H9 (cell line): ENCODE measurements at places on chromosomes 5 and 9. TPM values are rescaled to one million over a fixed set of nuclear protein-coding genes. Genes with fewer than 3 reads are reported as not detected.

The CCL21 gene
- total RNA-seq, result not detected in 2 replicates

The NMRK1 gene
- total RNA-seq, result 2.7 and 3.0 TPM in 2 replicates

The INSL4 gene
- not detected in 2 replicates for total RNA-seq

The FGF1 gene
- total RNA-seq, result 3.2 and 4.6 TPM in 2 replicates

The RNF183 gene
- total RNA-seq, result 0.33 TPM in 1 of 2 replicates, not detected in the other

The ADAMTS19 gene
- total RNA-seq, result 20.3 and 20.8 TPM in 2 replicates

The FABP6 gene
- 5.2 and 6.2 TPM in 2 replicates for total RNA-seq

The NEURL1B gene
- 3.6 TPM in 2 replicates for total RNA-seq

The PLAC8L1 gene
- total RNA-seq, result 0.52 and 0.64 TPM in 2 replicates

The KCNT1 gene
- total RNA-seq, result 0.64 and 0.68 TPM in 2 replicates

The IL31RA gene
- total RNA-seq, result 0.11 TPM in 1 of 2 replicates, not detected in the other

The BTNL8 gene
- total RNA-seq, result 0.13 and 0.26 TPM in 2 replicates

The SPATA31C1 gene
- total RNA-seq, result 0.15 TPM in 2 replicates

The AIF1L gene
- total RNA-seq, result 122 and 126 TPM in 2 replicates

The SLC1A1 gene
- total RNA-seq, result 4.2 and 4.7 TPM in 2 replicates

The CDO1 gene
- 11.2 and 12.2 TPM in 2 replicates for total RNA-seq

The CSF1R gene
- 0.13 TPM in 1 of 2 replicates, not detected in the other for total RNA-seq

The PCDHA12 gene
- 7.1 and 7.2 TPM in 2 replicates for total RNA-seq

The RNF20 gene
- 45.4 and 48.5 TPM in 2 replicates for total RNA-seq

The DAB2IP gene
- 22.0 and 22.6 TPM in 2 replicates for total RNA-seq

The CDH18 gene
- 0.61 TPM in 1 of 2 replicates, not detected in the other for total RNA-seq

The PCDHB12 gene
- 2.3 and 3.1 TPM in 2 replicates for total RNA-seq

The FGD3 gene
- 1.7 and 1.8 TPM in 2 replicates for total RNA-seq

The IRX4 gene
- 3.2 and 3.4 TPM in 2 replicates for total RNA-seq

The CCNI2 gene
- total RNA-seq, result 0.57 and 0.90 TPM in 2 replicates

The SLC9A3 gene
- 0.75 and 0.85 TPM in 2 replicates for total RNA-seq

The CD274 gene
- 0.13 TPM in 1 of 2 replicates, not detected in the other for total RNA-seq

The LCN6 gene
- not detected in 2 replicates for total RNA-seq

The TMEM203 gene
- 34.1 and 35.5 TPM in 2 replicates for total RNA-seq

The AQP7 gene
- total RNA-seq, result not detected in 2 replicates

The EGFL7 gene
- total RNA-seq, result 37.7 and 38.0 TPM in 2 replicates

The ACTBL2 gene
- total RNA-seq, result not detected in 2 replicates

The MLANA gene
- not detected in 2 replicates for total RNA-seq

The CCDC69 gene
- 5.3 and 6.0 TPM in 2 replicates for total RNA-seq

The SLC36A3 gene
- total RNA-seq, result not detected in 2 replicates

The SPATA9 gene
- total RNA-seq, result not detected in 2 replicates

The SH3RF2 gene
- total RNA-seq, result 0.66 and 0.88 TPM in 2 replicates

The GMCL2 gene
- not detected in 2 replicates for total RNA-seq

The GDNF gene
- not detected in 2 replicates for total RNA-seq

The FOXD4L4 gene
- 0.26 TPM in 1 of 2 replicates, not detected in the other for total RNA-seq

The POU5F2 gene
- 0.11 and 0.22 TPM in 2 replicates for total RNA-seq

The MEF2C gene
- total RNA-seq, result 0.11 and 0.20 TPM in 2 replicates

The PAPPA gene
- 0.17 and 0.29 TPM in 2 replicates for total RNA-seq

The ARSI gene
- total RNA-seq, result 1.3 and 1.7 TPM in 2 replicates

The GHR gene
- total RNA-seq, result 0.20 and 0.24 TPM in 2 replicates

The SH3GL2 gene
- total RNA-seq, result 5.8 and 6.5 TPM in 2 replicates

The KIF24 gene
- 3.7 and 4.0 TPM in 2 replicates for total RNA-seq

The POMT1 gene
- 34.0 and 34.1 TPM in 2 replicates for total RNA-seq

The PTPN3 gene
- 2.2 and 2.6 TPM in 2 replicates for total RNA-seq

The CD180 gene
- total RNA-seq, result not detected in 2 replicates

The FBLL1 gene
- total RNA-seq, result 3.6 and 4.8 TPM in 2 replicates

The ORM2 gene
- 1.2 and 1.4 TPM in 2 replicates for total RNA-seq

The PRR16 gene
- 0.13 and 0.44 TPM in 2 replicates for total RNA-seq

The CLK4 gene
- total RNA-seq, result 10.9 and 12.5 TPM in 2 replicates

The FST gene
- total RNA-seq, result 109 and 111 TPM in 2 replicates

The THBS4 gene
- total RNA-seq, result 18.6 and 19.0 TPM in 2 replicates

The CAMK2A gene
- 0.15 and 0.33 TPM in 2 replicates for total RNA-seq
